Stimulated activated CD8-positive, alpha-beta memory T cell treated with anti-CD3 and anti-CD28 coated beads, Interleukin-4, amount 100 ng/mL, for 4 hours (primary cell): ENCODE measurements at places on chromosomes 12 and 14.

GRCh38 chr12:125794401-125794800, 729.2 kb downstream of the AACS start:
- no peak for DNase-seq

GRCh38 chr12:21656905-21657325, 727 bp downstream of the LDHB start:
- DNase-seq = no peak

DNA sequence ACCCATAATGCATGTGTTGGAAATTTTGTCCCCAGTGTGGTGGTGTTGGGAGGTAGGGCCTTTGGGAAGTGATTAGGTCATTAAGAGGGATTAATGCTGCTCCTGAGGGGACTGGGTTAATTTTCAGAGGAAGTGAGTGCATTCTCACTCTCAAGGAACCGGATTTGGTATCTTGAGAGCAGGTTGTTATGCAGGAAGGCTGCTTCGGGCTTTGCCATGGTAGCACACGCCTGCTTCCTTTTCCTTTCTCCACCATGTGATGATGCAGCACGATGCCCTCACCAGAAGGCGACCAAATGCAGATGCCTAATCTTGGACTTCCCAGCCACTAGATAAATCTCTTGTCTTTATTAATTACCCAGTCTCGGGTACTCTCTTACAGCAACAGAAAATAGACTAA, 257.1 kb downstream of the SSPN start:
- no peak for DNase-seq

DNA sequence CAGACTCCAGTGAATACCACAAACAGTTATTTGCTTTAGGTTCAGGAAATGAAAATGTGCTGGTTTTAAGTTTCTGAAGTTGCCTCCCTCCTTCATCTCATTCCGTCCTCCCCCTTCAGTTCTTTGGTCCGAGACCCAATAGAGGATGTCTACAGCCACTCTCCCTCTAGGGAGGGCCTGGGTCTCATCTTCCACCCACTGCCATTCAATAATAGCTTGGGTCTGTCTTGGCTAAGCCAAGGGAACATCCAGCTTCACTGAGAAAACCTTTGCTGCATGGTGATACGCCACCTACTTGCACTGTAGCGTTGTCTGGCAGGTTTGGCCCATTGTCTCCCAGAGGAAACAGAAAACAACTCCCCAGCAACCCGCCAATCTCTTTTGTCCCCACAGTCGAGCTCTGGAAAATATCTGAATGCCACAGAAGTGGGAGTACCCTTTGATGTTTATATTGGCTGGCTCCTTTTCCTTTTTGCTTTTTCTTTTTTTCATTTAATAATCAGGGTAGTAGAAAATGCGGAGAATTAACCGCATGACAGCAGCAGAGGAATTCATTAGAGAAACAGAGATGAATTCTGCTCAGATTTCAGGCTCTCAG, 380.1 kb downstream of the RAD51B start:
- no peak for DNase-seq

GRCh38 chr12:41992692-41993215, 151.9 kb downstream of the GXYLT1 start:
- DNase-seq = no peak

GRCh38 chr14:85579942-85580341, 50.0 kb downstream of the FLRT2 start:
- DNase-seq = no peak

DNA sequence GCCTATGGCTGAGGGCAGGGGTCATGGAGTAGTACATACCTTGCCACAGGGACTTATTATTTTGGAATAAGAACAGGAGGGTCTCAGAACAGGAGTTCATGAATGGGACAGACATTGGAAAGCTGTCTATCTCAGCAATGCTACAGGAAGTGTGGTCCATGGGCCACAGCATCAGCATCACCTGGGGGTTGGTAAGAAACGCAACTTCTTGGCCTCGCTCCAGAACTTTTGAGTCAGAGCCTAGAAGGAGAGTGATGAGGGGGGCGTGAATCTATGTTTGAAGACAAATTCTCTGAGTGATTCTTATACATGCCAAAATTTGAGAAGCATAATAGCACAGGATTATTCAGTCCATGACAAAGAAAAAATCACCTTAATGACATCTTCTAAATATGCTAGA, 156.6 kb downstream of the RPAP3 start:
- no peak for DNase-seq
